RPMI7951 (cell line): ENCODE measurements at places on chromosomes 2 and 18.

GRCh38 chr18:25335676-25336075, 16.3 kb downstream of the ZNF521 start:
- DNase-seq: no peak

DNA sequence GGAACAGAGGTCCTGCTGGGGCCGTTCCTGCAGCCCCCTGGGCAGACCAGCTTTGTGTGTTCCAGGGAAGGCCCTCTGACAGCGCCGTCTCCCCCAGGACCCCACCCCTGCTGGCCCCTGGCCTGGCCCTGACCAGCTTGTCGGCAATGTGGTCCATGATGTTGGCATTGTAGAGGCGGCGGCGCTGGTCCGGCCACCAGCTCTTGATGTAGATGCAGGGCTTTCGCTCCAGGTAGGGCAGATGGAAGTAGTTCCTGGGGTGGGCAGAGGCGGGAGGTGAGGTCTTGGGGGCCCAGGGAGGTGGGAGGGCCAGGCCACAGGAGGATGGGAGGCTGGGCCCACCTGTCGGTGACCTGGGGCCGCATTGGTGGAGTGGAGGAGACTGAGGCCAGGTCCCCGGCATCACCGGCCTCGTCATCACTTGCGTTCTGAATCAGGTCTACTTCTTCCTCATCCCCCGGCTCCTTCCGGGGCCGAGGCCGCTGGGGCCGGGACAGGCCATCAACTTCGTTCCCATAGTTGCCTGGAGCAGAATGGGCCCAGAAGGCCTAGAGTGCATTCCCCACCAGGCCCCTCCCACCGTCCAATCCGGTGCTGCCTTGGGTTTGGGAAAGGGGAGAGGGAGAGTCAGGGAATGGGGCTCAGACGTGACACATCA, 1.3 kb upstream of the OTOF start:
- DNase-seq: no peak

GRCh38 chr18:41331661-41332060, 623.4 kb upstream of the PIK3C3 start:
- no peak for DNase-seq

GRCh38 chr2:157784169-157784822, 91.8 kb downstream of the ACVR1 start:
- DNase-seq: peak; percentile 55

GRCh38 chr18:69843015-69843414, 104.7 kb downstream of the CD226 start:
- no peak for DNase-seq

DNA sequence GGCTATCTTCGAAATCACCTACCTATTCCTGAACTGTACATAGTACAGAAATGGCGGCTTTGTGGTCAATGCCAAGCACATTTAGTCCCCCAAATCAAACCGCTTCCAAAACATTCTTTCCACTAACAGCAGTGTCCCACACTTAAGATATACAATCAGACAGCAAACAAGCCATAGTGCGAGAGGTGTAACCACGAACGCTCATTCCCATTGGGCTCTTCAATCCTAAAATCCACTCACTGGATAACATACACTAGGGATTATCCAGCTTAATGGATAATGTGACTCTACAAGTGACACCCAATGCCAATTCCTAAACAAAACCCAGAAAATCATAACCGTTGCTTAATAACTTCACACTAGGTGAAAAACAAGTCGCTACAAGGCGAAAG, 2.0 kb downstream of the XPO1 start:
- peak; percentile 23 for DNase-seq

DNA sequence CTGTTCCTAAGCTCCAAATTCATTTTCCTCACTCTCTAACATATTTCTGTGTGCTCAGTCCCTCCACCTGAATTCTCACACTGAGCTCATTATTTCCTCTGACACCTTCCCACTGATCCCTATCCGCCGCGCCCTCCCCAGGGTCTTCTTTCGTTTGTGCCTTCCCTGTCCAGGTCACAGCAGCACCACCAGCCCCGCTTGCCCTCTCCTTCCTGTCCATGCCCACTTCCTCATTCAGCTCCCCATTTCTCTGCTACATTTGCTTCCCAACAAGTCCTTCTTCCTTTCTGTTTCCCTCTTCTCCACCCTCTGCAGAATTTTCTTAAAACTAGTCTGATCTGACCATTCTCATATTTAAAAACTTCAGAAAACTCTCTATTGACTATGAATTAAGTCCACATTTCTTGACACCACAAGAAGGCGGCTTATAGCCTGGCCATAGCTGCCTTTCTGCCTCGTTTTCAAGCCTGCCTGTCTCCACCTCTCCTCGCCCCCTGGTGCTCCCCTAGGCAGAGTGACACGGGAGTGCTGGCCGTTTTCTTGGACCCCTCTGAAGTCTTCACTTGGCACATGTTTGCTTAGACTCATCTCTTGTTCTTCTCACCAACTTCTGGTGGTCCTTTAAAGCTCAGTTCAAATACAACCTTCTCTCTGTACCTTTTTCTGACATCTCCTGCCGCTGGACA, 138.7 kb upstream of the BOD1L2 start:
- no peak for DNase-seq

GRCh38 chr18:46466234-46467160, 190.5 kb downstream of the LOXHD1 start:
- DNase-seq: no peak

DNA sequence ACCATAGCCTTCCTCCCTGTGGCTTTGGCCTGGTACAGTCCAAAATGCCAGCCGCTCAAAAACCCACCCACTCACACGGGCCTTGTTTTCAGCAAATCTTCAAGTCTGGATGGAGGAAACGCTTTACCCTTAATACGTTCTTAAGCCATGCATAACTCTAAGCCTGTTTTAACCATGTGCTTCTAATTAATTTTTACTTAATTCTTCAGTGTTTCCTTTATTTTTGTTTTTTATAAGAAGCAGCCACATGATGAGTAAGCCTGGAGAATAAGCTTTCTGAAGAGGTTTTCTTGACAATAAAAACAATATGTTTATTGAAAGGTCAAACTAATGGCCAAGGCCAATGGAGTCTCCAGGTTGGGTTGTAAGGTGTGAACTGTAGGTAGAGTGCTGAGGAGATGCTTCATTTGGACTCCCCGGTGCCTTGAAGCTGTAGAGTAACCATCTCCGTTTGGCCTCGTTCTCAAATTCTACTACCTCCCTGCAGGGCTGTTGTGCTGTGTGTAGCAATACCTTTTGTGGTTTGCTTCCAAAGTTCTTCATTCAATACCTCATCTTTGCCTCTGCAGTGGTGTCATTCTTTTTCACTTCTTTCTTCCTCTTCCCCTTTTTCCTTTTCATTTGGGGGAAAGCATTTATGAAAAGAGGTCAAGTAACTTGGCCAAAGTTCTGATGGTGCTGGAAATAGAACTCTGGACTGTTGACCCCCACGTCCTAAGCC, 113.7 kb downstream of the PRKCE start:
- no peak for DNase-seq

- DNase-seq: no peak
Measured at GRCh38 chr2:105116348-105116747, 78.5 kb downstream of the MRPS9 start.

- no peak for DNase-seq
Measured at GRCh38 chr18:47461406-47461948, 210.0 kb upstream of the SKOR2 start.

- DNase-seq: no peak
Measured at GRCh38 chr2:38215522-38215921, 139.6 kb upstream of the CYP1B1 start.

- DNase-seq: no peak
Measured at GRCh38 chr2:76247006-76247405, 536.3 kb upstream of the GCFC2 start.

GRCh38 chr2:181904022-181904632, 12.6 kb downstream of the ITPRID2 start:
- DNase-seq: peak; percentile 51

- DNase-seq: no peak
Measured at GRCh38 chr2:220393711-220394110, 766.3 kb downstream of the SLC4A3 start.

- no peak for DNase-seq
Measured at GRCh38 chr2:122100346-122100745, 344.9 kb downstream of the TSN start.

- peak; percentile 3 for DNase-seq
Measured at GRCh38 chr2:24269265-24269664, 91.1 kb downstream of the ITSN2 start.

DNA sequence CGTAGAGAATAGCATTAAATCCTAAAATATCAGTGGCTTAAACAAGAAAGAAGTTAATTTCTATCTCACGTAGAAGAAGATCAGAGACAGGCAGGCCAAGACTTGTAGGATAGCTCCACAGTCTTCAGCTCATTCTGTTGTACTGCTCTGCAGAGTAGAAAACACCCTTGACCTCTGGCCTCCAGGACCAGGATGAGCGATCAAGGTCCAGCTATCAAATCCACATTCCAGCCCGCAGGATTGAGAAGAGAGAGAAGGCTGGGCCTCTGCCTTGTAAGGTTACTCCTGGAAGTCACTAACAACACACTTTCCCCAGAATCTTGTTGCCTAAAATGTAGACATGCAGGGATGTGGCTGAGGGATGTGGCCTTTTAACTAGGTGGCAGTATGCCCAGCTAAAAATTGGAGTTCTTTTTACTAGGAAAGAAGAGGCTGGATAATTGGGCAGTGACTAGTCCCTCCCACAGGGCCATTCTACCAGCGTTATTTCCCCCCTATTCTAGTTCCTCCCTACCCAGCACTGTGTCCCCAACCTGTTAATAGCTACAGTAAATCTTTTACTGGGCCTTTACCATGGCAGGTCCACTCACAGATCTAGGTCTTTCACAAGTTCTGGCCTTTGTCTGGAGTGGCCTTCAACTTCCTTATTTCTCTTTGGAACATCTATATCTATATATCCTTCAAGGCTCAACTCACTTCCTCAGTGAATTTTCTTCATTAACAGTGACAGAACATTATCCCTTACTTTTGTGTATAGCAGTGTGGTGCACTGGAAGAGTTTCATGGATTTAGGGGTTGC, 165.0 kb downstream of the DIS3L2 start:
- no peak for DNase-seq

- DNase-seq: peak; percentile 70
Measured at GRCh38 chr2:233153146-233153798, 93.1 kb downstream of the INPP5D start.

GRCh38 chr2:173130496-173131465, 55.1 kb downstream of the MAP3K20 start:
- DNase-seq: no peak

- peak; percentile 77 for DNase-seq
Measured at GRCh38 chr2:191499874-191500565, 177.9 kb upstream of the NABP1 start.

DNA sequence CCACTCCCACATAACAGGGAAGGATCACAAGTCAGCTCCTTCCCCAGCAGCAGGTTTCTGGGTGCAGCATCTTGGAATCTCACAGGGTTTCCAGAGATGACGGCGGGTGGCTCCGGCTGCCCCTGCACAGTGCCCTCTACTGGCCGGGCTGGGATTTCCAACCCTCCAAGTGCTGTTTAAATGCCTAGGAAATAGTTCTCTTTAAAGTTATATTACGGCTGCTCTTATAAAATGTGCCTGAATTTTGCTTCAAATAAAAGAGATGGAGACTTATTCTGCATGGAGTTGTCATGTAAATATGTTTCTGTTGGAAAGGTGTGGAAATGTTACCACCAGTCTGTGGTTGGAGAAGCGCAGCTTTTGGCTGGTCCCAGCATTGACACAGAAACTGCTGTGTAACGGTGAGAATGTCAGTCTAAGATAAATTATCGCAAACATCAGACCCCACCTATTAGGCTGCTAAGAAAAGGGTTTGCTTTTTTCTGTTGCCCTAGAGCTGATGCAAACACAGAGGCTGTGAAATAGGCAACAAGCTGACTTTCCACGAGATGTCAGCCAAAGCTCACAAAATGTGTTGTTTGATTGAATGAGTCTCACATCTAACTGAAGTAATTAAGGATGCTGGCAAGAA, 3.3 kb upstream of the HJURP start:
- peak; percentile 62 for DNase-seq

DNA sequence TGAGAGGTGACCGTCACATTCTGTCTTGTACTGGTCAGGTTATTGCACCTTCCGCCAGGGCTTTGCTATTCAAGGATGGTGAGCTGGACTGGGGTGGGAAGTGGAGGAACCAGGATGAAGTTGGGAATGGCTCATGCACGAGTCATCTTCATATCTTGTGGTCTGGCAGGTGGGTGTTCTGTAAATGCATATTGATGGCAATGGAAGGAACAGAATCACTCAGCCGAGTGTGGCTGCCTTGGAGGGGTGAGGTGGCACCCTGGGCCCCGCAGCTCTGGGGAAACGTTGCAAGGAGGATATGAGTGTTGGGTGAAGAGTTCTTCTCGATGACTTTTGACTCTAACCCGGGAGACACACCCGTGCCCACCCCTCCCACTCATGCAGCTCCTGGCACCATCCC, 1.2 kb downstream of the NEU2 start:
- DNase-seq: peak; percentile 81

DNA sequence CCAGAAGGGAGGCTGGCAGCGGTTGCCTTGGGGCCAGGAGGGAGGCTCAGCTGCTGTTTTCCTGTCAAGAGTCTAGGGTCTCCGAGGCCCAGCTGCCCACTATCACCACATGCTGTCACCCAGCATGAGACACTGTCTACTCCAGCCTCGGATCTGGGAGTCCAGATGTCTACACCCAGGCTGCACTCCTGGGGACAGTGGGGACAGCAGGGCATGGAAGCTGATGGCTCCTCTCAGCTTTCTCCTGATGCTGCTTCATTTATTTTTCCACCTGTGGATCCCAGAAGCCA, 134.0 kb downstream of the PTGR3 start:
- DNase-seq: no peak

DNA sequence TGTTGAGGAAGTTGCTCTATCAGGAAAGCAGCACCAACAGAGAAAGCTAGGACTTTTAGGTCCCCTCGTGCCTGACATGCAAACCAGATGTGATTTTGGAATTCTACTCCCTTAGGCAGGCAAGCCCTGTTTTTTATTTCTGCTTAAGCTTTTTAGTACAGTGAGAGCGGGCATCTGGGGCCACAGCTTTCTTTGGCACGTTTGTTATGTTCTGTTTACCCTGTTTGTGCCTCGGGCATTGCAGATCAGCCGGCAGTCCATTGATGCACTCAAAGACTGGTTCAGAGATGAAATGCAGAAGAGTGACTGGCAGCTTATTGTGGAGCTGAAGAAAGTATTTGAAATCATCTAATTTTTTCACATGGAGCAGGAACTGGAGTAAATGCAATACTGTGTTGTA, 61.9 kb downstream of the EIF5B start:
- peak; percentile 35 for DNase-seq

- DNase-seq: no peak
Measured at GRCh38 chr2:86138736-86139625, 32.9 kb downstream of the PTCD3 start.

- DNase-seq: peak; percentile 96
Measured at GRCh38 chr2:63792530-63792929, 49.2 kb upstream of the UGP2 start.
